Eye (tissue), 1 donor: ENCODE measurements at places on chromosomes 2 and 18.

- no peak for DNase-seq
Observed at GRCh38 chr2:34143149-34143548, 544.0 kb upstream of the FAM98A start.

- DNase-seq, result no peak
Observed at GRCh38 chr2:44286119-44286883, 11.0 kb downstream of the SLC3A1 start.

DNA sequence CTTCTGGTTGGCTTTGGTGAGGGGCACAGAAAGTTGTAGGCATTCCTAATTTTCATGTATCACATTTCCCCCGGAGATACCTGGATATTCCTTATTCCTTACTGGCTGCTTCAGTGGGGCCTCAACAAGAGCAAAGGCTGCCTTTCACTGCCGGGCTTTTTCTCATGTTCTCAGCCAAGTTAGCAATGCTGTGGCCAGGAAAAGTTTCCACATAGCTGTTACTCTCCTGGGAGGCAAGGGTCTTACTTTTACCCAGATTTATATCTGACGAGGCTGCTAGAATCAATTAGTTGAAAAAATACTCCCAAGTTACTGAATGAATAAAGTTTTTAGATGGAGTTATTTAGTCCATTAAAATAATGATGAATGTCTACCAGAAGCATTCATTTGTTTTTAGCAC, 230.5 kb downstream of the ZNF407 start:
- no peak for DNase-seq

GRCh38 chr2:181746844-181747243, 66.5 kb upstream of the NEUROD1 start:
- DNase-seq, result no peak

DNA sequence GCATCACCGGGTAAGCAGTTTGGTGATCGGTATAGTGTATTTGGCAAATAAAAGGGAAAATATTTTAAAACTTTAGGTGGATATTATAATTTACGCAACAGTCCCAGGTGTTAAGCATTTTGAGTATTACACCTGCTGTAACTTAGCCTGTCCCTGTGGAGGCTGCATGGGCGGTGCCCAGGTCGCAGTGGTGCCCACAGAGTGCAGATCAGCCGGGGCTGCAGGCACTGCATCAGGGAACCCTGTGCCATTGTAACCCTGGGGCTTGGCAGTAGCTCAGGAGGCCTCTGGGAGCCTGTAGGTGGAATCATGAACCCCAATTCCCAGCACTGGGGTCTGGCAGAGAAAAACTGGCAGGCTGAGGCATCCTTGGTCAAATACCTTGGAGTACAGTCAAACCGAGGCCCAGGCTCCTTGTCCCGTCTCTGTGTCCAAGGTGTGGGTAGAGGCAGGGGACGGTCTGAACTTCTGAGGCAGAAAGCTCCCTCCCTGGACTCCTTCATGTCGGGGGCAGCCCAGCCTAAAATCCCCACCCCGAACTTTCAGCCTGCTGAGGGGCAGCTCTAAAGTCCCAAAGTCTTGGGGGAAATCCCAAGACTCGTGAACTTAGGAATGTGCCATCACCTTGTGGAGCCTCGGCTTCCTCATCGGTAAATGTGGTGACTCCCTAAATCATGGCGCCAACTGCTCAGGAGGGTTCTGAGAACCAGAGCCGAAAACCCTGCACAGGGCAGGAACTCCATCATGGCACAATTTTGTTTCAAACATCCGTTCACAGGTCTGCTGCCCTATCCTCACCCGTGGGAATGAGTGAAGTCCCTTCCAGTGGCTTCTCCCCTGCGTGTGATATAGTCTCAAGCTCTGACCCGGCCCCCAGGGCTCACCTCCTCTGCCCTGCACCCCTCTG, 85.7 kb downstream of the INHBB start:
- DNase-seq, result no peak
